Esophagus squamous epithelium (tissue), 5 donors: ENCODE measurements at places on chromosomes 1 and 21. TPM values are rescaled to one million over a fixed set of nuclear protein-coding genes. Genes with fewer than 3 reads are reported as not detected.
A peak's percentile ranks its signal among the peaks of the same experiment; 100 is the strongest.

DNA sequence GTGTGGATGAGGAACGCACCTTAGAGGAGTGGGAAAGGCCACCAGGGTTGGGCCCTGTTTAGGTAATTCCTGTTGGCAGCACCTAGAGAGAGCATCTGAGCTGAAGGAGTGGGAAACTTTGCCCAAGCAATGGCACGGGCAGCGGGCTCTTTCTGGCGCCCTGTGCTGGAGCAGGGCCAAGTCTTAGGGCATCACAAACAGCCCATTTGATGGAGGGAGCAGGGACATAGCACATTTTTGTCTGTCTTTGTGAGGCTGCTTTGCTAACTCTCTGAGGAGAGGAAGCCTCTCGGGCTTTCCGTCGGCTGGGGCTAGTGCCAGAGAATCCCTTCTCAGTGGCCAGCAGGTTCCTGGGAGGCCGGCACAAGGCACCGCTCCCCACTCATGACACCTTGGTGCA, 22.5 kb upstream of the CNTN2 start:
- no peak overlapping the region for H3K4me3 ChIP-seq
- DNase-seq, result no peak
- no peaks in the 10 kb centered on the region for H3K4me1 ChIP-seq
- peaks cover 93% of the 10 kb centered on the region for H3K27me3 ChIP-seq
- no peak overlapping the region for H3K27ac ChIP-seq
- no peaks in the 10 kb centered on the region for H3K36me3 ChIP-seq

- H3K4me1 ChIP-seq, result no peaks in the 10 kb centered on the region
- H3K36me3 ChIP-seq, result no peaks in the 10 kb centered on the region
- peak overlapping the region; percentile 62 for H3K27ac ChIP-seq
- no peak overlapping the region for H3K4me3 ChIP-seq
Observed at GRCh38 chr1:226798427-226799411, 59.6 kb upstream of the ITPKB start.

ASCL5 gene
- total RNA-seq, result not detected

DNA sequence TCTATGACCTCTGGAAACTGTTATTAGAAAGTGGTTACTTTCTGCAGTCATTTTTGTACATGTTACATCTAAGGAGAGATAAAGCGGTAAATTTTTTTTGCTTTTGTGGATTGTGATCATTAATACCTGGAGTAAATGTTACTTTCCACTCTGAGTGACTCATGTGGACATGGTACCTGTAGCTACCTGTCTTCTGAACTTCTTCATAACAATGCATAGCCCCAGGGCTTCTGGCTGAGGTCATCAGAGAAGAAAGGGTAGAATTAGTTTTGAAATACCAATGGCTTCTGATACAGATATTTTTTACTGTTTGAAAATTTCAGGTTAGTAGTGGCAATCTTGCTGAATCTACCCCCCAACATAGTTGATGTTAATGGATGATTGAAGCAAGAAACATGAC, 489.3 kb downstream of the RWDD3 start:
- no peak overlapping the region for H3K27ac ChIP-seq
- no peak overlapping the region for H3K4me3 ChIP-seq
- no peaks in the 10 kb centered on the region for H3K36me3 ChIP-seq
- no peak for DNase-seq
- no peaks in the 10 kb centered on the region for H3K27me3 ChIP-seq

DNA sequence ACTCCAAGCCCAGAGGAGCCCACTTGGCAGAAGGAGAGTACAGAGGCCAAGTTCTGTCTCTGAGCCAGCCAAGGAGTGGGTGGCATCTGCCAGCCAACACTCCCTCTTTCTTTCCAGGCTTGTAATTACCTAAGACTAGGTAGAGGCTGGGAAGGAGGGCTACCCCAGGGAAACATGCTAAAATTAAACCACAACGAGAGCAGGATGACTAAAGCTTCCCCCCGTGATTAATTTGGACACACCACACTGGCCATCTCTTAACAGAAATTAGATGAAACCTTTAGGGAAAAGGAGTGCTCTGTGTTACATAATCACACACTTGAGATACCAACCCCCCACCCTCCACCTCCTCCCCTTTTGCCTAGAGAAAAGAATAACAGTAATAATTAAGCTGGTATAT, 102.1 kb upstream of the ZC3H12A start:
- H3K4me1 ChIP-seq, result no peaks in the 10 kb centered on the region
- no peak overlapping the region for H3K27ac ChIP-seq
- no peak overlapping the region for H3K4me3 ChIP-seq
- DNase-seq, result no peak
- H3K36me3 ChIP-seq, result no peaks in the 10 kb centered on the region

DNA sequence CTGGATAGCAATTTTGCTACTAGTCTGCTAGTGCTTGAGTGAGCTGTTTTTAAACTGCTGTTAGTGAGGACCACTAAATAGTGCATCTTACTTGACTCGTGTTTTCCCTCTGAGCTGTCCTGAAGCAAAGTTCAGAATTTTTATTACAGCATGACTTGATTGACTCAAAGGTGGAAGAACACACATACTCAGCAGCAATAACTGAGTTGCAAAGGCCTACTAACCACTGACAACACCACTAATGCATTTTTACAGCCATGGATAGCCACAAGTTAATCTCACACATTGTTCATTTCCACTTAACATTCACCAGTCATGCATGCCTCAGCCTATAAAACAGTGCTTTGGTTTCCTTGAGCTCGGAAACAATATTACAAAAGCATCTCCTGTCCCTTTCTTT, 148.7 kb downstream of the RUNX1 start:
- H3K27ac ChIP-seq, result no peak overlapping the region
- H3K36me3 ChIP-seq, result no peaks in the 10 kb centered on the region
- no peaks in the 10 kb centered on the region for H3K4me1 ChIP-seq
- peaks cover 6% of the 10 kb centered on the region for H3K27me3 ChIP-seq

DNA sequence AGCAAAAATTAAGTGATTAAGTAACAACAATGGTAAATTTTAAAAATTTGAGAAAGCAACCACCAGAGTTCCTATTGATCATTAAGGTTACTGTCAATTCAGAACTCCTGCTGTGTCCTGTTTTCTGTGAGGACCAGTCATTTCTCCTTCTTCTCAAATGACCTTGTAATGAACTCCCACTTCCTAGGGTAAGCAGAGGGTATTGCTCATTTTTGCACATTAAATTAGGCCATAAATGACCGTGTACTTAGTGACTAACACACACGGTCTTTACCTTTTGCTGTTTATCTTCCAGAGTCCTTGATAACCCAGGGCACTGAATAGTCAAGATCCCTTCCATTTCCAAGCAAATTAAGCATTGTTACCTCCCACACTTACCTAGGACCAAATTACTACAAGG, 227.5 kb upstream of the LYPLAL1 start:
- no peaks in the 10 kb centered on the region for H3K36me3 ChIP-seq
- peaks cover 19% of the 10 kb centered on the region for H3K4me1 ChIP-seq
- DNase-seq, result no peak
- H3K27ac ChIP-seq, result no peak overlapping the region

NFASC gene
- total RNA-seq, result 6.3 TPM

- peaks cover 6% of the 10 kb centered on the region for H3K27me3 ChIP-seq
- no peak for DNase-seq
- H3K27ac ChIP-seq, result no peak overlapping the region
- H3K36me3 ChIP-seq, result no peaks in the 10 kb centered on the region
- H3K4me1 ChIP-seq, result no peaks in the 10 kb centered on the region
Observed at GRCh38 chr1:54619749-54620148, 3.6 kb downstream of the FAM151A start.

DNA sequence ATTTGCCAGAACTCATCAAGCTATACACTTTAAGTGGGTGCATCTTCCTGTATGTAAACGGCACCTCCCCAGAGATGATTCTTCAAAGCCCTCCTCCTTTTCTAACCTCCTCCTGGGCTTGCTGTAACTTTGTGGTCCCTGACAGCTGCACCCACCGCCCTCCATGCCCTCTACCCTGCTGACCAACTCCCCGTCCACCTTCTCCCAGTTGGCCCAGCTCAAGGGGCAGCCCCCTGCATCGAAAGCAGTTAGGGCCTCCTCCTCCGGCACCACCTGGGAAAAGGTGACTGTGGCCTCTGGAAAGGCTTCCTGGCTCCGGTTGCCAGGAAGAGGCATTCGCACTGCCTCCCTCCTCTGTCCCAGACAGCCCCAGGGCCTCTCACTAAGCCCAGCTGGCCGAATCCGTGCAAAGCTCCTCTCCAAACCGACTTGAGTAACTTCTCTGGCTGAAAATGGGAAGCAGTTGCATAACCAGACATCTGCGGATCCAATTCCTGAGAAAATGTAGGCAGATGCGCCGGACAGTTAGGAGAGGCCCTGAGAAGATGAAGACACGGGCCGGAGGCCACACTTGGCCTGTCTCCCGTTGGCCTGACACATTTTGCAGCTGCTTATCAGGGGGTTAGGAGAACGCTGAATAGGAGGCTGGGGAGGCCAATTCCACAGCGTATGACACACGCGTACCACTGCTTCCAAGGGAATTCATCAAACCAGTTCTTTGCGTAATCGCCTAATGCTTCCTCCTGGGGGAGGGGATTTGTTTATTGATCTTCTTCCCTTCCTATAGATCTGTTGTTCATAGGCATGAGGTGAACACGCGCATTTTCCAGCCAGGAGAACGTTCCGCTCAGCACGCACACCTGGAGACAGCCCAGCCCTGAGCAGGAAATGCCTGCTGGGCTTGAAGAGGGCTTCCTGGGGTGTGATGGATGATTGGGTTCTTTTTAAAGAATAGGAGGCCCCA, 48.7 kb upstream of the COL6A2 start:
- DNase-seq, result no peak
- peak overlapping the region; percentile 94 for H3K27ac ChIP-seq
- no peak overlapping the region for H3K4me3 ChIP-seq
- no peaks in the 10 kb centered on the region for H3K27me3 ChIP-seq

DNA sequence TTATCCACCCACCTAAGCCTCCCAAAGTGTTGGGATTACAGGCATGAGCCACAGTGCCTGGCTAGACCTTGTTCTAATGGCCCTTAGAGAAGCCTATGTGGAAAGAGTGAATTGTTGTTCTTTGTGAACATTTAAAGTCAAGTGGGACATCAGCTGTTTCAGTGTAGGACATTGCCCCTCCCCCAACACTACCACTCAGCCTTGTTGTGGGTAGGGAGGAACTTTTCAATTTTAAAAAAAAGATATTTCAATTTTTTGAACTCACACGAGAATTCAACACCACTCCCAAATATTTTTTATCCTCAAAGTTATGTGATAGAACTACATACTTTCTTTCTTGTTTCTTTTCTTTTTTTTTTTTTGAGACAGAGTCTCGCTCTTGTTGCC, 36.7 kb upstream of the TMEM222 start:
- H3K4me3 ChIP-seq, result no peak overlapping the region
- no peak for DNase-seq
- no peaks in the 10 kb centered on the region for H3K27me3 ChIP-seq
- H3K27ac ChIP-seq, result no peak overlapping the region

GRCh38 chr21:16768096-16768495, 744.7 kb upstream of the CXADR start:
- no peaks in the 10 kb centered on the region for H3K4me1 ChIP-seq
- H3K36me3 ChIP-seq, result no peaks in the 10 kb centered on the region
- no peak for DNase-seq
- no peak overlapping the region for H3K27ac ChIP-seq
- no peaks in the 10 kb centered on the region for H3K27me3 ChIP-seq

DNA sequence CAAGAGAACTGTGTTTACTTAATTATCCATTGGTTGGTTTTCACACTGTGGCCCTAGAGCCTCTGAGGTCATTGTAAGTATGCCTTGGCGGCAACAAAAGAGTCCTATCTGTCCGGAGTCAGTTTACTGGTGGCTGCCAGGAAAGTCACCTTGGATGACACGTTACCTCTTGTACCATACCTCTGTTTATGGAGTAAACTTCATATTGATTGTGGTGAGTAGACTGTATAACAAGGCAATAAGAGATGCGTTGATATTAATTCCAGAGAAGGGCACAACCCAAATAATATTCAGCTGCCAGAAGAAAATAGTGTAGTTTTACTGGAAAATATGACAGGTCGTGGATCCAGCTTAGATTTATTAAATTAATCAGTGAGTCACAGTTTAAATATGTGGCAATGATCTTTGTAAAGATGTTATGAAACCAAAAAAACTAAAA, 20.4 kb upstream of the KIF14 start:
- H3K4me3 ChIP-seq, result no peak overlapping the region
- H3K4me1 ChIP-seq, result peaks cover 38% of the 10 kb centered on the region

DNA sequence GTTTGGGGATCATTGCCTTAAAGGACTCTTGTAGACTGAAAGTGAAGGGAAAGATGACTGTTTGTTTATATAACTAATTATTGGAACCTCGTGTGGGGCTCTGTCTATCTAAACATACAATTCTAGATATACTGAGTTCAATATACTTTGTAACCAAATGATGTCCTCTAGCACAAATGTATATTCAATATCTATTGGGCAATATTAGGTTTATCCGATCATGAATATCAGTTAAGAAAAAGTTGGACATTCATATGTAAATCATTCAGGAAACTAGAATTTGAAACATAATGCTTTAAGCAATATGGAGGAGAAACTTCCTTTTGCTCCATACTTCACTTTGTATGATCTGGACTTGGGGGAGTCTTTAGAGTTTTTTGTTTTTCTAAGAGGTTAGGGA, 8.9 kb upstream of the RC3H1 start:
- H3K27me3 ChIP-seq, result no peaks in the 10 kb centered on the region
- no peaks in the 10 kb centered on the region for H3K4me1 ChIP-seq
- no peak for DNase-seq
- H3K36me3 ChIP-seq, result no peaks in the 10 kb centered on the region
- H3K4me3 ChIP-seq, result no peak overlapping the region
- no peak overlapping the region for H3K27ac ChIP-seq
